ENCODE measurements at places on chromosomes 1 and 21. TPM values are rescaled to one million over a fixed set of nuclear protein-coding genes. Genes with fewer than 3 reads are reported as not detected.

DNA sequence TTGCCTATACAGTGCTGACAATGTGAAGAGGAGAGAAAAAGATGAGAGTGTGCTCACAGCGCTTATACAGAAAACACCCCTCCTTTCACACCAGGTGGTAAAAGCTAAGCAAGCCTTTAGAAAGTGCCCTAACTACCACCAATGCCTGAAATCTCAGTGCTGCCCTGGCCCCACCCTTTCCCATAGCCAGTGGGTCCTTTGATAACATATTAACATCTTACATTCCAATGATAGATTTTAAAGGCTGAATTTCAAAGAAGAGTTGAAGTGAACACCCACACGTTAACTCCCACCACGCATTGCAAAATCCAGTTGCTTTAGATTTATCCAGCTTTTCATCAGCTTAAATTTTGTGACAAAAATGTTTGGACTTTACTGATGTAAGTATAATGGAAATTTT lies 58.1 kb upstream of the SSX2IP start:
- no peak for DNase-seq

DNA sequence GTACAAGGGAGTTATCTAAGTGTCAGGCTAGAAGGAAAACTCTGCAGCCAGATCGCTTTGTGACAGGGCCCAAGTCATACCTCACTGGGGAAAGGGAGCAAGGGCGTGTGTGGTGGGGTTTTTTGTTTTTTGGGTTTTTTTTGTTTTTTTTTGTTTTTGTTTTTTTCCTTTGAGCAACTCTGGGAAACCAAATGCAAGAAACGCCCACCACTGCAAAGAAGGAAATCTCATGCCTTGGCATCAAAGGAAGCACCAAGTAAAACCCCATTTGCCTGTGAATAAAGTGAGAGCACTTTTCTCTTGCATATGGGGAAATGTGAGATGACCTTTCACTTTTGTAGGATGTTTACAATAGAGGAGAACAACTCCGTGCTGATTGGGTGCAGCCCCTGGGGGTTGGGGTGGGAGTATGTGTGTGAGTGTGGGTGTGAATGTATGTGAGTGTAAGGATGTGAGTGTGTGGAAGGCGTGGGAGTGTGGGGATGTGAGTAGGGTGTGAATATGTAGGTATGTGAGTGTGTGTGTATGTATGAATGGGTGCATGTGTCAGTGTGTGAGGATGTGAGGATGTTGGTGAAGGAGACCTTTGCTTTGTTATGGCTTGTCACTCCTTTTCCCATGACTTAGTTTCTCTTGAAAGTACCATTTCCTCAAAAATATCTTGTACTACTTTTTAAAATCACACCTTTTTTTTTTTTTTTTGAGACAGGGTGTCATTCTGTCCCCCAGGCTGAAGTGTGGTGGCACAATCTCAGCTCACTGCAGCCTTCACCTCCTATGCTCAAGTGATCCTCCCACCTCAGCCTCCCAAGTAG lies 34.6 kb downstream of the IL12RB2 start:
- no peak for DNase-seq

DNA sequence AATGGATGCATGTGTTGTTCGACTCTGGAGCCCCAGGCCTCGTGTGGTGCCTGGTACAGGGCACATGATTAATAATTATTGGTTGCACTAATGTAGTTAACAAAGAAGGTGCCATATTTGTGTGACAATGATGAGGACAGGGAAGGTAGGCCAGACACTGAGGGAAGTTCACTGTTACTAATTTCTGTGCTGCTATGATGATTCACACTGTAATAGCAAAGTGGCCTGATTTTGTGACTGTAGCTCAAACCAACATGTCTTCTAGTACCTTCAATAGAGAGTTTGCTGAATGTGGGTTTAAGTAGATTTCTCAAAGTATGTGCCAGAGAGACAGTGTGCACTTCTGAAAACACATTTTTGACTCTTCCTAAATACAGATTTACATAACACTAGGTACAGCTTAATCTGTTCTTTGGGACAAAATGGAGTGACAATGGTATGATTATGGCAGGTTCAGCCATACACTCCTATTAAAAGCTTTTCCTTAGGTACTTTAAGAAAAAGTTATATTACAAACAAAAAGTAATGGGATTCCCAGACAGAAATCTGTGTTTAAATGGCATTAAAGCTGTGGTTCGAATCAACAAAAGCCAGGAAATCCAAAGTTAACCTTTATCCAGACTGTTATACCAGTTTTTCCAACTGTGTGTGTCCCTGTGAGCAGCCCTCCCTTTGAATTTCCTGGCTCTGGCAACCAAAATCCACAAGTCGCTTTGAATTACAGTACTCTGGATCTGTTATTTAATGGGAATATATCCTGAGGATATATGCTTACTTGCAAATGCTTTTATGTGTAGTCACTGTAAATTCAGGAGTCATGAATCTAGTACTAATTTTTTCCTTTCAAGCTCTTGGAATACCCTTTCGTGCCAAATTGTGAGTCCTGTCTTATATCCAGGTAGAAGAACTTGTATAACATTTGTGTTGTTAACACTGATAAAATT lies 277.1 kb upstream of the SGIP1 start:
- DNase-seq: no peak

- no peak for DNase-seq
Observed at GRCh38 chr1:14168326-14169063, 430.0 kb upstream of the KAZN start.

- DNase-seq: no peak
Observed at GRCh38 chr1:15156807-15157380, 3.3 kb downstream of the TMEM51 start.

DNA sequence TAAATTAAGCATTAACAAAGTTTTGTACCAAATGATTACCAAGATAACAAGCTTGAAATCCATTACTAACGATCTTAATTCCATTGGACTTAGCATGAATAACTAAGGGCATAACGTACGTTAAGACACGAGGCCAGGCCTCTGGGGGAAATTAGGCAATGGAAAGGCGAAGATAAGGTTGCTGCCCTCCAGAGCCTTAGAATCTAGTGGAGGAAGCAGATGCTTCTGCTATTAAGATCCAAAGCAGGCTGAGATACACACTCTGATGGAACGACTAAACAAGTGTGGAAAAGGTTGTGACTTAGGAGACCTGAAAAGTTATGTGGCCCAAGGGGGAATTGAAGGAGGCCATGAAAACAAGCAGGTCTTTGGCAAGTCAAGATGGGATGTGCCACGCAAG lies 6.0 kb downstream of the AKNAD1 start:
- DNase-seq: no peak

DNA sequence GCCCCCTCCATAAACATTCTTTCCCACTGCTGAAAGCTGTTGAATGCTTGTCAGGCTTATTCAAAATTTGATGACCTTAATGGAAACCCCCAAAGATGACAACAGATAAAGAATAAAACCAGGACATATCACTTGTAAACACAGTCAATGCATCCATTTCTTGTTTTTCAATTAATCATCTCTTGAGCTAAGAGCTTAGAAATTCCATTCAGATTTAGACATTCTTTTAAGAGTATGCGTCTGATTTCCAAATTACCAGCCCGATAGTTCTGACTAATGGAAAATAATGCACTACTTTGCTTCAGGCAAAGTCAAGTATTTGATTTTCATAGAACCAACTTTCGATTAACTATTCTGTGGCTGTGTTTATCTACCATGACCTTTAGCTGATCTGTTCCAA lies 100.6 kb upstream of the RUNX1 start:
- no peak for DNase-seq

- DNase-seq: peak; percentile 54
Observed at GRCh38 chr1:200890818-200891773, 3.6 kb upstream of the INAVA start.

DNA sequence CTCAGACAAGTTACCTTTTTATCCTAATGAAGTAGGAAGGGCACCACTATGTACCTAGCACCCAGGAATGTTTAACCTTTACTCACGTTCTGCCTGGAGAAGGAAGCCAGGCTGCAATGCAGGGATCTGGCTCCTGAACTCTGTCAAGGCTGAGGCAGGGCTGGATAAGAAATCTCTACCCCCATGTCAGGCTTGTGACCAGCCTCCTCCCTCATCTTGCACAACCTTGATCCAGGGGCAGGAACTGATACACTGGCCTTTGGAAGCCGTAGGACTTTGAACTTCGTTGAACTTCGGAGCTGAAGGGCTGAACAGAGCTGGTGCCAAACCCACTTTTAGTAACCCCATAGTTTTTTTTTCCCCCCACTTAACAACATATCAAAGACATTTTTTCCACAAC lies 8.0 kb upstream of the AKR1A1 start:
- no peak for DNase-seq

DNA sequence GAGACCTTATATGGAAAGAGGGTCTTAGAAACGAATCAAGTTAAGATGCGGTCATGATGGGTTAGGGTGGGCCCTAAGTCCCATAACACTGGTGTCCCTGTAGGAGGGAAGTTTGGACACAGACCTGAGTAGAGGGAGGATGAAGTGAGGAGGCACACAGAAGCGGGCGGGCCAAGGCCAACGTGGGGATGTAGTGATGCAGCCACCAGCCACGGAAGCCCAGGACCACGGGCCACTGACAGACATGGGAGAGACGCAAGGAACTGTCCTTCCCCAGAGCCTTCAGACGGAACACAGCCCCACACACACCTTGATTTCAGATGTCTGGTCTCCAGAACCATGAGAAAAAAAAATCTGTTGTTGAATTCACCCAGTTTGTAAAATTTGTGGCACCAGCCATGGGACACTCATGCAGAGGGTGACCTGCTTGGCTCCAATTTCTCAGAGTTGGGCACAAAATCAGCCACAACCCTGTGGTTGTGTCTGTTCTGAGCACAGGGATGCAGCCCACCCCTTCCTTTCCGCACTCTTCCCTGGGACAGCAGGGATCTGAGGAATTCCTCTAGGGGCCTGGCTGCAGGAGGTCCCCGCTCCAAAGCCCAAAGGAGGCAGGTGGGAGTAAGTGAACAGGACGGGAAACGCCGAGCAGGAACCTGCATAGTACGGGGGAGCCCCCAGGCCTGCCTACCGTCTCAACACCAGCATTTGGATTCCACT lies 61.1 kb downstream of the RIPK4 start:
- DNase-seq: no peak

- DNase-seq: no peak
Observed at GRCh38 chr1:207937204-207937603, 26.3 kb upstream of the CD34 start.

DNA sequence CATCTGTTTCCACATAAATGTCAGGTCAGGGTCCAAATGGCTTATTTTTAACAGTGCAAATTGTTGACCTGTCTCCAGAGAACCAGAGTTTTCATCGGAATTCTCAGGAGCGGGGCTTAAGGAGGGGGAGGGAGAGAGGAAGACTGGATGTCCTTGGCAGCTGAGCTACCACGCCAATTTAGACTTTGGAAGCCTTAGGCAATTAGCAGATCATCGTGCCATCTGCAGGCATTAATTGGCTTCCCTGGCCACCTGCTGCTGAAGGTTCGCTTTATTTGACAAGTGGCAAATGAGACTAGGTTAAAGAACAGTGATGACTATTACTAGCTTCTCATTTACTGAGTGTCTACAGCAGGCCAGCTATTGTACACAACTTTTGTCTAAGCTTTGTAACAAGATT lies 43.7 kb downstream of the HLX start:
- no peak for DNase-seq

DNA sequence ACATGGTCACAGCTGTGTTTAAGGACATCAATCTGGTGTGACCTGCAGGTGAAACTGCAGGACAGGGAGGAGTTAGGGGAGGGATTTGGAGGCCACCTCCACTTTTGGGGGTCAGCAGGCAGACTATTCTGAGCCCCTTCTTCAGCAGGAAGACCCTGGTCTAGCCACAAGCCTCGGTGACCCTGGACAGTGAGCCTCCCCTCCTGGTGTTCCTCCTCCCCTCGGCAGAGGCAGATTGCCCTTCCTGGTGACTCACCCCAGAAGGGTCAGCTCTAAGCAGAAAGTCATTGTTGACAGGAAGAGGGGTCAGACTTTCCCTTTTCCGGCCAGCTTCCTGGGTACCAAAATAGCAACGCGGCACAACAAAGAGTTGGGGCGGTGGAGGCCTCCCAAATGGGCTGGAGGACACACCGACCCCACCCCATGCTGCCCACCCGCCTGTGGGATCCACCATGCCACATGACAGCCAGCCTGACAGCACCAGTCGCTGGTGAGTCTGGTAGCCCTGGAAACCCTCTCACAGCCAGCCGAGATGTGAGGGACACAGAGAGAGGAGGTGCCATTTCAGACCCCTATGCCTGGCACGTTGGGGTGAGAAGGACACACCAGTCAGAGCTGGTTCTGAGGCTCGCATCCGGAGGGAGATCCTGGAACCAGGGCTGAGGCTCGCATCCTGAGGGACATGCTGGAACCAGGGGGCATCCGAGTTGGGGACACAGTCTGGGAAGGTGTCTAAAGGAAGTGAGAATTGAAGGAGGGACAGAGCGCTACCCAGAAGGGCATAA lies 14.7 kb upstream of the CSF1 start:
- DNase-seq: no peak

GRCh38 chr1:203335503-203335902 lies 15.4 kb downstream of the FMOD start:
- no peak for DNase-seq

GRCh38 chr1:182235952-182236650 lies 155.5 kb downstream of the GLUL start:
- peak; percentile 56 for DNase-seq

DNA sequence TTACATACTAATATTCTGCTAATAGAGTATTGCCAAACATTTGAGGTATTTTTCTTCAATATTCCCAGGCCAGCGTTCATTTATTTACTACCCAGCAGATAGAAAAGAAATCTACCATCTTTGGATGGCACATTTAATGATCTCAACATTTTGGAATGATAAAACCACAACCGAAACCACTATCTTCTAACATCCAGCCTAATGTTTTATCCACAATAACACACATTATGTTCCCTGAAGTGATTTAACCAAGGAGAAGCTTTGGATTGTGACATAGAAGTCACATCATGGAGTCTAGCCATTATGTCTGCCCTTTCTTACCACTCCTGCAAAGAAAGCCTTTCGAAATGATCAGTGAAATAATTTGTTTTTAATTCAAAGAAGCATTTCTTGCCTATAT lies 497.1 kb upstream of the PLXNA2 start:
- DNase-seq: no peak

- DNase-seq: no peak
Observed at GRCh38 chr1:101253976-101254674, 17.3 kb downstream of the S1PR1 start.

GRCh38 chr1:22208268-22208972 lies 65.5 kb upstream of the WNT4 start:
- no peak for DNase-seq

GRCh38 chr21:41141031-41141457 lies 26.9 kb upstream of the BACE2 start:
- DNase-seq: no peak

- DNase-seq: no peak
Observed at GRCh38 chr1:65630855-65631254, 161.8 kb upstream of the PDE4B start.

SLFNL1 gene
- total RNA-seq: 0.20 TPM

RPE65 gene
- not detected for total RNA-seq

OR14I1 gene
- not detected for total RNA-seq

CRP gene
- 1.3 TPM for total RNA-seq

FAM43B gene
- not detected for total RNA-seq

ASCL5 gene
- 0.15 TPM for total RNA-seq

ODF2L gene
- total RNA-seq: 33.7 TPM

TFF3 gene
- 0.22 TPM for total RNA-seq

S100A5 gene
- 6.0 TPM for total RNA-seq

GJA9 gene
- total RNA-seq: not detected

MRPL20 gene
- 131 TPM for total RNA-seq

NUCKS1 gene
- total RNA-seq: 237 TPM
